ENCODE measurements at places on chromosomes 16 and 17.
A peak's percentile ranks its signal among the peaks of the same experiment; 100 is the strongest.

GRCh38 chr17:55023626-55024025, 55.1 kb downstream of the STXBP4 start:
- no peak for DNase-seq

DNA sequence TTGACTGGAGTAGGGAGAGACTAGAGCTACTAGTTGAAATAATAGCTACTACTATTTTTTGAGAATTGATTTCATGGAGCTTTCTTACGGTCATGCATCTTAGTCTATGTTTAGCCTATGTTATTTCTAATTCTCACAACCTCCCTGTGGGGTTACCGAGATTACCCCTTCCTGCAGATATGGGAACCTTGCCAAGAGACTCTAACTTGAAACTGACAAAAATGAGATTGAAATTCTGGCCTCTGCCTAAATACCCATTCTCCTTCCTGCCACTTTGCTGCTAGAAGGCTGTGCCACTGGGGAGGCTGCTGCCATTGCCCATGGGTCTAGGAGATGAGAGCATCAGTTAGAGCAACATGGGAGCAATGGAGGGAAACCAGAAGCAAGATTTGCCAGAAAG, 410.3 kb downstream of the CDH13 start:
- DNase-seq: no peak

- DNase-seq: no peak
Measured at GRCh38 chr17:82195675-82196672, 16.7 kb downstream of the CCDC57 start.

DNA sequence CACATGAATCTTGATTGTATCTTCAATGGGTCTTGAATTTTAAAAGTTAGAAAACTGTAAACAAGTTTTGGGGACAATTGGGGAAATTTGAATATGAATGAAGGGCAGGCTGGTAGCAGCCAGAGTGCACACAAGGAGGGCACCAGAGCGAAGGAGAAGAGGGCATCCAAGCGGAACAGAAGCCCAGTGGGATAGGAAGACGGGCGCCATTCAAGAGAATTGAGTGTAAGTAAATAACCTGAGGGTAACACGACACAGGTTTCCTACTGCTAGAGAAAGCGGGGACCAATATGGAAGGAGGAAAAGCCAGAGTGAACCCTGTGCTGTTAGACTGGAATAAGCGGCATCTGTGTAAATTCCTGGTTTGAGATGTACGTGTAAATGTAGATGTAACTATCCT, 115.1 kb upstream of the CCL2 start:
- no peak for DNase-seq

DNA sequence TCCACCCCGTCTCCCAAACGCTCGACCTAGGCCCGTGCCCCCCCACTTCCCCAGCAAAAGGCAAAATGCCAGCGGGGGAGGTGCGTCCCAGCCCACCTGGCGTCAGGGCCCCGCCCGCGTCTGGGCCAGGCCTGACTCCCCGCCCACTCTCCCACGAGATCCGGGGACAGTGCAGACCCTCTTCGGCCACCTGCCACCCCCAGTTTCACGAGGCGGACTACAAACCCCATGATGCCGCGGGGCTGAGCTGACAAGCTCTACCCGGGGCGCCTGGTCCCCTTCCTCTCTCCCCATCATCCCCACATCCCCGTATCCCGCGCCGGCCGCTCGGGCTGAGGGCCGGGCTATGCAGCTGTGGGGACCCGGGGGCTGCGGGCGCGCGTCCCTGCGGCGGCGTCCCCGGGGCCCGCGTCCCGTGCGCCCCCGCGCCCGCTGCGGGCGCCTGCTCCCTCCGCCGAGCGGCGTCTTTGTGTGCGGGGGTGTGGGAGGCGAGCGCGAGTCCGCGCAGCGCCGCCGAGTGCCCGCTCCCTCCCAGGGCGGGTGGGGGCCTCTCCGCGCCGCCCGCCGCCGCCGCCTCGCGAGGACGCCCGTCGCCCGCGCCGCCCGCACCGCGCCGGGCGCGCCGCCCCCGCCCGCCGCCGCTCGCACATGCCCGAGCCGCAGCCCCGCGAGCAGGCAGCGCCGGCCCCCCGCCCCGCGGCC, at the start of gene ANKRD13B:
Gene ANKRD13B (plus strand): TSS at position 283 of the 702 bp plus-strand sequence. CDS start 490 bp downstream, outside the sequence.
- peak; percentile 82 for DNase-seq

GRCh38 chr16:57053206-57053605, 39.2 kb upstream of the CPNE2 start:
- DNase-seq: no peak
